NAMALWA (cell line): ENCODE measurements at places on chromosomes 6 and 20.

DNA sequence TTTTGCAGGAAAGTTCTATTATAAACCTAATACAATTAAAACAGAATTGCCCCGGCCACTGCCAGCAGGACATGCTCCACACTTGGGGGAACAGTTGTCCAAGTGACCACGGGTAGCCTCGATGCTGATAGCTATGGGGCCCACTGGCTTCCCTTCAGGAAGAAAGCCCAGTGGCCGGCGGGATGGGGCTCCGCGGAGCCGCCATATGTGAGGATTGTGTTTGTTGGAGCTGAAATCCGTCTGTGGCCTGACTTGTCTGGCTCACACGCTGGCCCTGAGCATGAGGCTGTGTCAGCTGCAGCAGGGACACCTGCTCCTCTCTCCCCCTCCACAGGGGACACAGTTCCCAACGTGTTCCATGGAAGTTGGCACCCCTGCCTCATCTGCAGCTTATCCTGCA, 46.6 kb downstream of the ZNF831 start:
- DNase-seq, result no peak

DNA sequence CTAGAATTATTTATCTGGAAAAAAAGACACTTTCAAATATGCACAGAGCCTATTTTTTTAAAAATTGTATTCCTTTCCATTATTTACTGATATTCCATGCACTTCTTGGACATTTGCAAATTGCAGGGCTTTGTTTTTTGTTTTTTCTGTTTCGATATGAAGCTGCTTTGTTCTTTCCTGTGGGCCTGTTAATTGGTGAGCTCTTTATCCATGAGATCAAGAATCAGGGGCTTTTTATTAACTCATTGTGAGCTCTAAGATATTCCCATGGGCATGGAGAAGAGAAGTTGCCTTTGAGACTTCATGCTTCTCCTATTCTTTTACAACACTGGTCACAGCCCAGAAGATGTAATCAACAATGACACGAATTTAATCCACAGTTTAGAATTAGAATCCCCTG, 145.1 kb downstream of the SAMD5 start:
- no peak for DNase-seq

GRCh38 chr20:57166568-57167291, 99.7 kb downstream of the BMP7 start:
- no peak for DNase-seq

GRCh38 chr6:97049253-97050011, 124.9 kb downstream of the KLHL32 start:
- peak; percentile 59 for DNase-seq

DNA sequence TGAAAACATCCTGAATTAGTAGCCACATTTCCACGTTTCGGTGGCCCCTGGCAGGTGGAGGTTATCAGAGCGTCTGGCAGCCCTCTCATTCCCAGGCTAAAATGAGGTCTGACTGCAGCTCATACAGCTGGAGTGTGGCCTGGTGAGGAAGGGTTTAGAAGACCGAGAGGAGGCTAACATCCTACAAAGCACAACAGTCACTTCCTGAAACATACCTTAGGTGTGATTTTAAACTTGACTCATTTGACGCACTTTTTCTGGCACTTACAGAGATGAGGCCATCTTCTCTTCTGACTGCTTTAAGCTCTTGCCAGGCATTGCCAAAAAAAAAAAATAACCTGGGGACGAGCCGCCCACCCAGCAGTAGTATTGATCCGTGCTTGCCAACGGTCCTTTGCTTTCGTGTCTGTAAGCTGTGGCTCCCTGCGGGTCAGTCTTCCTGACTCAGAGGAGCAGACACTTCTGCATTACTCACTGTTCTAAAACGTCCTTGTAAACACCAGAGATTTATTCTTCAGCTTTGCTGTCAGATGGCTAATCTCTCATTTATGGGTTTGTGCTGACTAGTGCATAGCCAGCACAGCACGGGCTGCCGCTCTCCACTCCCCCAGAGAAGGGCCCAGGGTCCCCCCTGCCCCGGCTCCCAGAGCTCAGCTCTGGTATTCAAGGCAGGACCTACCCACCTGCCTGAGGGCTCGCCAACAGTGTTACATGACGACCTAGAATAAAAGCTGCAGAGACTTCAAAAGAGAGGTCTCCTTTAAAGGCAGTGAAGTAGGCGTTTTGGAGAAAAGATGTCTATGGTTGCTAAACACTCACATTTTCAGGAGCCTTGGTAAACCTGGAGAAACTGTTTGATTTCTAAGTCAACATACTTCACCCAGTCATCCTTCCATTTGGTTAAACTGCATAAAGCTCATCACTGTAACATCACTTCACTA, 78.5 kb upstream of the FRMD1 start:
- DNase-seq, result no peak

DNA sequence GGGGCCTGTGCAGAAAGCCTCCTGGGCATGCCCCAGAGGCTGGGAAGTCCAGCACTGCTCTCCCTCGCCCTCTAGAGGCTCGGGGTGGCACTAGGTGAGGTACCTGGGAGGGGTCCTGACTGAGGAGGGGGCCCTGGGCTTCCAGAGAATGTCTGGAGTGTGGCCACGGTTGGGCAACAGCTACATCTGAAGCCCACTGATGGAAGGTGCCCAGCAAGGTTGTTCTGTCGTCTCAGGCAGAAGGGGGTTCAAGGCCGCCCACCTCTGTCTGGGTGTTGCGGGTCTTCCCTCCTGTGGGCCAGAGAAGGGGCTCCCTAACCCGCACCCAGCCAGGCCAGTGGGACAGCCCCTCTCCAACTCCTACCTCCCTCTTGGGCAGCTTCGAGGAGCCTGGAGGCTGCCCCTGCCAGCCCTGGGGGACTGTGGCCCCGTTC, 11.4 kb upstream of the VEGFA start:
- DNase-seq, result peak; percentile 52

DNA sequence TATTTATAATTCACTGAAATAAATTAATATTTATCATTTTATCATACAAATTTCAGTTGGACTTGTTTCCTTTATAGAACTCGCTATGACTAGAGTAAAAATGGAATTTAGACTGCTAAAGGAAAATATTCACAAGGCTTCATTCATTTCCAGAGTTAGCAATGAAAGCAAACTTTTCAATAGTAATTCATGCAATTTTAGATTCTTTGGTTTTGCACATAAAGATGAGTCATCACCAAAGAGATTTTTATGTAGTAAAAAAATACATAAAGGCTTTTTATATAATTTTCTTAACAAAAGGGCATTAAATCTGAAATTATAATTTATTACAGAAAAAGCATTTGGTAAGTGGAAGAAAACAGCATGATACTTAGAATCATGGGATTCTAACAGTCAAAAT, 37.2 kb upstream of the STXBP5 start:
- no peak for DNase-seq

DNA sequence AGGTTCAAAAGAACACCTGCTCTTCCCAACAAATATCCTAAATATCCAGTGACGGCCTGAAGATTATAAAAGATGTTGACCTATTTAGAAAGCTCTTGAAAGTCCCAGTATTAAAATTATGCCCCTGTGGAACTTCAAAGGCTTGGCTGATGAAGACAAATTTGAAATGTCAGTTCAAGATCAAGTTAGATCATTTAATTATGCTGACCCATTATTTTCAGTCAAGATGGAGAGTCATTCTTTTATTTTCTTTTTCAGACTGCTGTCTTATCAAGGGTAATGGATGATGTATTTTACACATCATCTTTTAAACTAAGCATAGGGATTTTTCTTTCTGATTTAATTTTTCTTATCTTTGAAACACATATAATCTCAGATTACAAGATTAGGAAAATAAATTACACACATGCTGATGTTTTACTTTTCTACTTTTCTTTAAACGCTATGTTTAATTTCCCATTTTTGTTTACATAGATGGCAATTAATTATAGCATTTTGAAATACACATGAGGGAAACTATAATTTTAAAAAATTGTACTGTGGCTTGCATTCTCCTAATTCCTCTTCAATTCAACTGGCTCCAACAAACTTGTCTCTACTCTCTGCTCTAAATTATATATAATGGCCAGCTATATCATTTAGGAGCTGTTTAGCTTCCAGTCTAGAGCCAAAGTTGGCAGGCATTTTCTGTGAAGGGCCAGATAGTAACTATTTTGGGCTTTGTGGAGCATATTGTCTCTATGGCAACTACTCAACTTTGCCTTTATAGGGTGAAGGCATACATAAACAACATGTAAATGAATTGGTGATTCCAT, 123.7 kb downstream of the RCAN2 start:
- no peak for DNase-seq

- no peak for DNase-seq
These were observed 39.6 kb downstream of the SLX4IP start for GRCh38 chr20:10474606-10475184.

DNA sequence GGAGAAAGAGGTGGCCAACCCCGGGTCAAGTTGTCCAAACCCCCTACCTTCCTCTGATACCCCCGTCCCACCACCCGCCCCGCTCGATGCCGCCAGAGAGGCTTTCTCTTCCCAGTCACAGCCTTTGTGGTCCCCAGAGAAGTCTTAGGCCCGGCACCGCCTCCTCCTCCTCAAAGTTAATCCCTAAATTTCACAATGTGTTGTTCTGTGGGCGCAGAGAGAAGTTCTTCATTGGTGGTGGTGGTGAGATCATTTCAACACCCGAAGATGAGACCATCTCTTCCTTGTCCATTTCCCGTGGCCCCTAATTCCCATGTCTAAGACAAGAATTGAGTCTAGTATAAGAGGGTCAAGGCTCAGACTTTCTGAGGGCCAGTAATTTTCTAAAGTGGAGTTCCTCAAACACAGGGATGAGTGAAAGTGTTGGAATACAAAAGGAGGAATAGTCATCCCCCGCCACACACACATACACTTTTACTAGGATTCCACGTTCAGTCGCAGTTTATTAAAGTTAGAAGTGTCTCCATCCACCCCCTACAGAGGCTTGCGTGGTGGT, 10.4 kb downstream of the TRIM31 start:
- no peak for DNase-seq

DNA sequence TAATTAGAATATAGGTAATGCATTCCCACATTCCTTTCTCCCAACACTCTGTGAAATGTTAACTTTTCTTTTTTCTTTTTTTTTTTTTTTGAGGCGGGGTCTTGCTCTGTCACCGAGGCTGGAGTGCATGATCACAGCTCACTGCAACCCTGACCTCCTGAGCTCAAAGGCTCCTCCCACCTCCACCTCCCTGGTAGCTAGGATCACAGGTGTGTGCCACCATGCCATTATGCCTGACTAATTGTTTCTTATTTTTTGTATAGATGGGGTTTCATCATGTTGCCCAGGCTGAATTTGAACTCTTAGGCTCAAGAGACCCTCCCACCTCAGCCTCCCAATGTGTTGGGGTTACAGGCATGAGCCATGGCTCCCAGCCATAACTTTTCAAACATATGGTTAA, 135.7 kb upstream of the SHLD1 start:
- no peak for DNase-seq

- no peak for DNase-seq
These were observed 149.4 kb upstream of the MLIP start for GRCh38 chr6:53961679-53962370.

GRCh38 chr6:135025775-135026174, 28.8 kb downstream of the HBS1L start:
- no peak for DNase-seq

DNA sequence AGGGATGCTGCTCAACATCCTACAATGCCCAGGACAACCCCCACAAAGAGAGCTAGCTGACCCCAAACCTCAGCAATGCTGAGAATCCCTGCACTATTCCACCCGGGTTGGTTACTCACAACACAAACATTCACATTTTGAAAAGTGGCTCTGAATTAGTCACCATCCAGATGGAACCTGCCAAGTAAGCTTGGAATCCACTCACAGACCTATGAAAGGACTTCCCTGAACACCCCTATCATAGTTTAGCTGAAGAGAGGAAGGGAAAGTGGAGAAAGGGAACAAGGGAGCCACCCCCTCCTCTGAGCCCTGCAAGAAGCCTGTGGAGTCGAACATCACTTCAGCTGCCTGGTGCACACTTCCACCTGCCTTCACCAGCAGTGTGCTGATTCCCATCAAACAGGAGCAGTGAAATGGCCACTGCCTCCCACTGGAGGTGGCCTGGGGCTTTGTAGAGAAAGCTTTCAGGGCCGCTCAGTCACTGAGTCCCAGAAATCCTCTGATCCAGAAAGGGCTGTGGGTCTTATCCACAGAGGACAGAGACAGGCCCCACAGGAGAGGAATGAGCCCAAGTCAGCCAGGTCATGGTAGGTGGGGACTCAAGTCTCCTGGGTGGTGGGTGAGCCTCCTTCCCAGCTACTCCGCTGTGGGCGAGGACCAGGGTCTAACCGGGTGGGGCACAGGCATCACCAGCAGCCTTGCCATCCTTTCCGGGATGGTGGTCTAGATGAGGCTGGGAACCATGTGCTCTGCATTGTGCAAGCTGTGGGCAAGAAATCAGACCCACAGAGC, 203.7 kb downstream of the SYNDIG1 start:
- no peak for DNase-seq

GRCh38 chr6:30709101-30709868, 7.8 kb downstream of the MDC1 start:
- no peak for DNase-seq

DNA sequence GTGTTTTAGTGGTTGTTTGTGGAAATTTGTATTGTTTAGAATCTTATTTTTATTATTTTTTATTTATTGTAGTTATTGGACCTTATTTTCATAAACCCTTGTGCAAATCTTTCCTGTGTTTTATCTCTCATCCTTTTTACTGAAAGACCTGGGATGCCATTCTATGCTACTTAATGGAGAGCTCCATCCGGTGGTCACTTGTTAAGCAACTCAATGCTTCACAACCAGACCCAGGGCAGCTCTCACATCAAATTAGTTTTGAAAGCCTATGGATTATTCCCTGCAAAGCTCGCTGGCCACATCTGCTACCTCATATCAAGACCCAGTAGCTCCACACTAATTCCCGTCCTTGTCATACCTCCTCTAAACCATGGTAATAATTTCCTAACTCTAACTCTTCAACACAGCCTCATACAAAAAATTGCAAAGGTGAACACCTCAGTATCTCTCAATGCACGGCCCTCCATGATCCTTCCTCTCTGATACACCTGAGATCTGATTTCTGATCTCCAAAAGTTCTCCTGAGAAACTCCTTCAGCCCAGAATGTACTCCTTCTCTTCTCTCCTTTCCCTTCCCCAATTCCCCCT, 296.6 kb upstream of the MANEA start:
- peak; percentile 26 for DNase-seq

DNA sequence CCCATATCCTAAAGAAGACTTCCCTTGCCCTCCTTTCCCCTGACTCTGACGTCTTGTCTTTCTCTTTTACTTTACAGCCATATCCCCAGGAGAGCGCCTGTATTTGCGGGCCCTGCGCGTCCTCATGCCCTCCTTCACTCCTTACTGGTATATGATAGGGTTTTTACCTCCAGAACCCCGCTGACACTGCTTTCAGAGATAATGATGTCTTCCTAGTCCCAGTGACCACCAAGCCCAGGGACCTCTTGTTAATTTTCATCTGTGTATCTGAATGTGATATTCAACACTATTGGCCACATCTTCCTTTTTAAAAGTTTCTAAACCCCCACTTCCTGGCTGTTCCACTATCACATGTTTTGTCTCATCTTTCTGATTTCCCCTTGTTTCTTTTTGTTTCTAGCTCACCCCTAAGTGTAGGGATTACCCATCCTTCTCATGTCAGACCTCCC, 102.0 kb downstream of the HIVEP1 start:
- no peak for DNase-seq

GRCh38 chr6:17591287-17591686, 8.8 kb upstream of the FAM8A1 start:
- no peak for DNase-seq

GRCh38 chr20:47551222-47551621, 49.5 kb downstream of the NCOA3 start:
- no peak for DNase-seq
